ENCODE measurements at places on chromosomes 2 and 18. TPM values are rescaled to one million over a fixed set of nuclear protein-coding genes. Genes with fewer than 3 reads are reported as not detected.

Gene CHRNG
- total RNA-seq, result not detected

Gene CDC42EP3
- 10.1 TPM for total RNA-seq

Gene TMEM169
- total RNA-seq, result 0.93 TPM

Gene UGT1A3
- not detected for total RNA-seq

Gene GMCL1
- total RNA-seq, result 25.6 TPM

Gene ARHGAP15
- 64.3 TPM for total RNA-seq

Gene SALL3
- not detected for total RNA-seq

Gene ANKRD53
- not detected for total RNA-seq

Gene ATP5F1A
- total RNA-seq, result 420 TPM

DNA sequence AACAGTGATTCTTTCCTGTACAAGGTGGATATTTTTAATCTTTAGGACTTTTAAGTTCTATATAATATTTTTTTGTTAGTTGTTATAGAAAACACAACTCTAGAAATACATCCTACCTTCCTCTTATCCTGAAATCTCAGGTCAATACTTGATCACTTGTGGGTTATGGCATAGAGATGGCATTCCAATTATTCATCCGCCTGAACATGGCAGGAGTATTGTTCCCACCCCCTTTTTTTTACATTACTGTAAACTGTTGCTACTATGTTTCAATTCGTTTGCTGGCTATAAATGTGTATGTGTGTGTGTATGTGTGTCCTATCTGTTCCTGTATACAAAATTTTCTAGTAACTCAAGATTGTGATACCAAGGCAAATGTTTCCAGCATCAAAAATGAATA, 43.3 kb upstream of the FN1 start:
- no peak for DNase-seq

DNA sequence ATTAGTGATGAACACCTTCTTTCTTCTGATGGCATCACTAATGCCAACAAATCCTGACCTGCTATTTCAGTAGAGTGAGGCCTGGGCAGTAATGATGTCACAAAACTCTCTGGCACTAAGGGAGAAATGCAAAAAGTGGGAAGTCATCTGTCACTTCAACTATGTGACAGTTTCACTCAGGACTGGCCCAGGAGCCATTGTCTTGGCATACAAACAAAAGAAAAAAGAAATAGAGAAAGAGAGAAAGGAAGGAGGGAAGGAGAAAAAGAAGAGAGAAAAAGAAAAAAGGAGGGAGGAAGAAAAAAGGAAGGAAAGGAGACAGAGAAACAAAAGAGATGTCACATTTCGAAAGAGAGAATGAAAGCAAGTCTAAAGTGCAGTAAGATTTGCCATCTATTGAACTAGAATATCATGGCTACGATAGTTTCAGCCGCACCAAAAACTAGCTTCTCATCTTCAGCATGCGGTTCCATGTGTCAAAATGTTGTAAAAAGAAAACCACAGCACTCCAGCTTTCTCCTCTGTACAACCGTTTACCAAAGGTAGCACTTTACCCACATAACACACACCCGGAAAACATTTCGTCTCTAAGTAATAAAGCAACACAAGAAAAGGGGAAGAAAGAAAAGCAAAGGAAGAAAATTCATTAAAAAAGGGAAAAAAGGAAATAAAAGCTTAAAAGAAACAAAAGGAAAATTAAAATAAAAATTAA, 50.1 kb downstream of the CD226 start:
- DNase-seq, result peak; percentile 54

- no peak for DNase-seq
These were observed 9.5 kb upstream of the SMAD4 start for GRCh38 chr18:51020536-51020935.

GRCh38 chr2:85143463-85144082, 10.4 kb downstream of the TCF7L1 start:
- DNase-seq, result no peak

DNA sequence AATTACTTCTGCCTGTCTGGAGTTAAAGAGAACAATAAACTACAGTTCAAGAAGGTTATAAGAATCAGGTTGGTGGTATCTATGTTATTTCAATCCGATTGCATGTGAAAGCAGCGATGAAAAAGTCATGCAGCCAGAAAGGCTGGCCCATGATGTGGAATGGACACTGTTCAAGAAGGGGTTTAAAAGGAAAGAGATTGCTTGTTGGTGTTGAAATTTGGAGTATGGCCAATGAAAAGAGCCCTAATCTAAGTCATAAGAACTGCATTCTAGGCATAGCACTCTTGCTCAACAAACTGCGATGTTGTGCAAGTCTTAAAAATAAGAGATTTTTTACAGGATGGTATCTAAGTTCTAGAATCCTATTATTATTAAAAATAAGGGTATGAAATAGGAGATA, 61.3 kb downstream of the EFEMP1 start:
- no peak for DNase-seq

DNA sequence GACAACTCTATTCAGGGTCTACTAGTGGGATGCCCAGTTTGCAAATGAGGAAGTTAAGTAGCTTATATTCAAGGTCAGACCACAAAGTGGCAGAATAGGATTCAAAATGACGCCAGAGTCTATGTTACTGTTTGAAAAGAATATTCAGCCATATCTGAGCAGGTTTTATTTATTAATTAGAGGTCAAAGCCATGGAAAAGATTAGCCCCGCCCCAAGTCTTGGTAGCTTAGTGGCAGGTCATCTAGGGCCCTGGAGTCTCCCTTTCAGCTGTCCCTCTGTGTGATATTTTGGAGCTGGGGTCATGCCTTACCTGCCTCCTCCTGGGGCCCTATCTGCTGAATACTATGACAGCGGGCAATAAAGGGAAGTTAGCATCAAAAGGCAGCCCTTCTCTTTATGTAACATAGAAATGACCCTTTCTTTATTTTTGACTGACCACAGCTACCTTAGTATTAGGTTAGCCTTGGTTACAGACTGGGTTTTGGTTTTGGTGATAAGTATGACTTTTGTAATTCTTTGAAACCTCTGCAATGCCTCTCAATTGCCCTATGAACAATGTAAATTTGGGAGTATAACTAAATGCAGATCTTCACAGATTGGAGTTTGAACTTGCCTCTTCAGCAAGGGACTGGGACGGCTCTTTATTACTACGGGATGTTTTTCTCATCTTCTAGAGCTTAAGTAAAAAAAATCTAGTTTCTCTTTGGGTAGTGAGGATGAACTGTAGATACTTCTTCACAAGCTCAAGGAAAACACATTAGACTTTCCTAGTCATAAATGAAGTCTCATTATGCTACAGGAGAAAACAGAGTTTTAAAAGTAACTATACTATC, 153.0 kb upstream of the ITGA4 start:
- no peak for DNase-seq

GRCh38 chr2:120318626-120319025, 27.3 kb upstream of the INHBB start:
- DNase-seq, result no peak

- DNase-seq, result no peak
These were observed 107.9 kb downstream of the CABLES1 start for GRCh38 chr18:23243178-23243577.

GRCh38 chr18:55552526-55553189, 35.3 kb downstream of the TCF4 start:
- no peak for DNase-seq

- DNase-seq, result no peak
These were observed 35.5 kb downstream of the STAT1 start for GRCh38 chr2:190978389-190979053.

- DNase-seq, result no peak
These were observed 13.3 kb upstream of the EHBP1 start for GRCh38 chr2:62692225-62692624.

GRCh38 chr18:9669016-9669415, 39.1 kb upstream of the RAB31 start:
- DNase-seq, result no peak

DNA sequence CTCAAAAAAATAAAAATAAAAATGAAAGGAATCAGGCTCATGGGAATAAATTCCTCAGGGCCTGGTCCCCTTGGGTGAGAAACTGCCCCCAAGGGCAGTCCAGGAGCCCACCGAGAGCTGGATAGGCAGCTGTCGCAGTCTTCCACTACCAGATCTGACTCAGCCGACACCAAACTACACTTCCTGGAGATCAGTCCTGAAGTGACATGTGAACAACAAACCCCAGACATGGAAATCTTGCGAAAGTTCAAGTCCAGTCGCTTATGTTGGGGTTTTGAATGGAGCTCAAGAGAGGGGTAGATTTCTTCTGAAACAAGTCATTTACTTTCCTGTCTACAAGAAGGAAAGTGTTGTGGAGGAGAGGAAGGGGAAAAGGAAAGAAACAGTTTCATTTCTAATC, 12.9 kb downstream of the ADCY3 start:
- DNase-seq, result no peak

GRCh38 chr2:165877565-165878550, 75.7 kb downstream of the TTC21B start:
- DNase-seq, result no peak

DNA sequence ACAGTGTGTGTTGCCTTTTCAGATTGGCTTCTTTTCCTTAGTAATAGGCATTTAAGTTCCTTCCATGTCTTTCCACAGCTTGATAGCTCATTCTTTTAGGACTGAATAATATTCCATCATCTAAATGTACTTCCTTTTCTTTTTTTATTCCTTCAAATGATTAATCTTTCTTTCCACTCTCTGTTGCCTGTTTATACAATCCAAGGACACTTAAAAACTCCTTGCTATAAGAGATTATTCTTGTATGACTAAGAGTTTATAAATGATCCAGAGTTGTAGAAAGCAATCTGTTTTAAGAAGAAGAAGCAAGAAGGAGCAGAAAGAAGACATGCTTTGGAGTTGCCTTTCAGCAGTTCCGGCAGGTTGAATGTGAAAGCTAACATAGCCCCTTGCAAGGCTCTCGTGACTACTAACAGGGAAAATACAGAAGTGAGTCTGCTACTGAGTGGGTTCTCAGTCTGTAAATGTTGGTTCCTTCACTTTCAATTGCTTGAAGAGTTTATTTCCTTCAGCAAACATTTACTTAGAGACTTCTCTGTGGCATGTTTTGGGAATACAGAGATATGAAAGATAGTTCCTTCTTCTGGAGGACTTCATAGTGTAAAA, 123.0 kb downstream of the PMAIP1 start:
- DNase-seq, result no peak

GRCh38 chr2:241062389-241063092, 39.5 kb downstream of the MTERF4 start:
- no peak for DNase-seq

GRCh38 chr2:173431191-173431590, 76.5 kb downstream of the CDCA7 start:
- DNase-seq, result no peak

GRCh38 chr18:22398464-22398863, 19.3 kb downstream of the CTAGE1 start:
- no peak for DNase-seq

DNA sequence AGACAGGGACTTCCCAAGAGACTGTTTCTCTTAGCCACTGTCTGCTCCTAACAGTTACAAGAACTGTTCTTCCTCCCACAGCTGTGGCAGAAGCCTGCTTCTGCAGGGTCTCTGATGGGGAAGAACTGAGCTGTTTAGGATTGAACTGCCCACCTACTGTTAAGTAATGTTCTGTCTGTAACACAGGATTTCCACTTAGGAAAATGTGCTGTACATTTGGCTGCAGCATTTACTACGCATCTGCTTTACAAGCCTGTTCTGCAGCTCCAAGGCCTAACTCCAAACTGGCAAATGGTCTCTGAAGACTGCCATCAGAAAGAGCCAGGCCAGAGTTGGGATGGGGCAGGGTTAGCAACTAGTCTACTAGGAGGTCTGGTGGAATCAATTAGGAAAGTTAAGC, 87.8 kb upstream of the UPP2 start:
- no peak for DNase-seq

DNA sequence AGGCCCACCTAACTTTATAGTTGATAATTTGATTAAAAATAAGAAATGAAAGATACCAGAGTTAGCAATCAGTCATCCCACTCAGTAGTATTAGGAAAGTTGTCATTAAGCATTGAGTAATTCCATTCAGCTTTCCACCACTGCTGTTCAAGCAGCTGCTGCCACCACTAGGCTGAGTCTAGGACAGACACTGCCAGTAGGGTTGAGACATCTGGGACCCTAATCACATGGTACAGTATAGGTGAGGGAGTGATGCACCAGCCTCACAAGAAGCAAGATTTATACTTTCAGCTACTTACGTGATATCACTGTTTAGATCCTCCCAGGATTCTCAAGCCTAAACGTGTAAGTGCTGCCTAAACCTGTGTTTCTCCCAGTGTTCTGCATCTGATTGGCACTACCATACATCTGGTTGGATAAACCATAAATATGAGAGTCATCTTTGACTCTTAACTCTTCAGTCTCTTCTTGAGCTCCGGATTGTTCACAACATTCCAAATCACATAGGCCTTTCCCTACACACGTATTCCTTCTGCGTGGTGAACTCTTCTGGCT, 3.2 kb downstream of the UBXN4 start:
- no peak for DNase-seq

DNA sequence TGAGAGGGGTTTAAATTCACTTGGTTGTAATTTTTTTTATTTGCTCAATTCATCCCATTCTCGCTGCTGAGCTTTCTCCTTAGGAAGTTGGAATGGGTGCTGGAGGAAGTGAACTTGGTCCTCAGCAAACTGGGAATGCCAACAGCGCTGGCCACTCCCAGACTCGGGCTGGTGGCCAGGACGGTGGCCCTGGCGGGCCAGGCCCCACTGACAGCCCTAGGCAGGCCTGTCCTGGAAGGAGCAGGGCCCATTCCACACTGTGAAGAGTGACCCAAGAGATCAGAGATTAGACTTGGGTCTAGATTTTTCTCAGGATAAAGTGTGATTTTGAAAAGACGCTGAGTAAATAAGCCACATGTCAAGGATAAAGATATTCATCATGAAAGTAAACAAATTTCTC, 132.7 kb downstream of the HDAC4 start:
- DNase-seq, result no peak

DNA sequence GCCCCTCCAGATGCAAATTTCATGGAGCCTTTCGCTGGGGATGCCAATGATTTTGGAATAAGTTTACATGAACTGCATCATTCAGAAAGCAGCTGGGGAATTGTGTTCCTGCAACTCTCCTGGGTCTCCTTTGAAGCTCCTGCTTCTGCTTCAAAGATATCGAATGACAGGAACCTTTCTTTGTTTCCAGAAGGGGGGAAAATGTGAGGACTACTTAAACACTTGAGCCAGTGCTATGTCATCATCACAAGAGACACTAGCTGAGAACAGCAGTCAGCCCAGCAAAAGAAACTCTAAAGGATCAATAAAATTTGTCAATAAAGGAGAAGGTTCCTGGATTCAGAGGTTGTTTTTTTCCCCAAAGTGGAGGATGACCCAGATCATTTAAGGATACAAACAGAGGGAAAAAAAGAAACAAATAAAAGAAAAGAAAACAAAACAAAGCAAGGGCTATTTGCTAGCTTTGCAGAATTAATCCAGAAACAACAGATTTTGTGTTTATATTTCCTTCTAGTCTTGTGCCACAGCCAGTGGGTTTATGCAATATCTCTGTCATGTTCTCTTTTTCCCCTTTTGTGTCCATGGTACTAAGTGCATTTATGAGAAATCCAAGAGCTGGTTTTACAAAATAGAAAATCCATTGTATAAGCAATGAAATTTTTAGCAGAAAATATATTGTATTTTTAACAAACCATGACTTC, 463.7 kb downstream of the CDH2 start:
- no peak for DNase-seq

DNA sequence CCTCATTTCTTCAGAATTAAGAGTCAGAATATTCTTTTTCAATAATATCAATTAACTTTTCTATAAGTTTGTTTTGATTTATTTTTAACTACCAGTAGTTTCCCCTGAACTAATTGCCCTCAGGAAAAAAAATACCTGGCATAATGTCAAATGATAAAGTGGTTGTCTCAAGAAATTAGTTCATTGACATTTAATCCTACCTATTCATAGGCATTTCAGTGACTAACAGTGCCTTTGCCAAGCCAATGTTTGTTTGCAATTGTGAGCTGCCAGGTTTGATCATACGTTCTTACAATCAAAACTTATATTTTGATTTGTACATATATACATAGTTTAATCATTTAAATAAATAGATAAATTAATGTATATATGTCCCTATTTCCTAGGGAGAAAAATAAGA, 267.3 kb upstream of the MC4R start:
- DNase-seq, result no peak

Measured in activated T-helper 1 cell treated with anti-CD3 and anti-CD28 coated beads, Interleukin-12 subunit alpha, Interleukin-12 subunit beta, Interleukin-2, Interleukin-4 antibody, amounts not matched to agents 30 ng/mL and 10 ng/mL and 1 ng/mL, durations not matched to agents 14 hours and 24 hours and 36 hours (primary cell).